ENCODE measurements at places on chromosomes 4 and X. TPM values are rescaled to one million over a fixed set of nuclear protein-coding genes. Genes with fewer than 3 reads are reported as not detected.

The MCF2 gene
- total RNA-seq = 0.27 TPM

The TCEAL8 gene
- 125 TPM for total RNA-seq

The TAF7L gene
- 0.38 TPM for total RNA-seq

The TBC1D19 gene
- 24.7 TPM for total RNA-seq

The CLNK gene
- total RNA-seq = 0.07 TPM

The PARM1 gene
- 0.21 TPM for total RNA-seq

The GPM6B gene
- total RNA-seq = 147 TPM

The TEC gene
- 0.17 TPM for total RNA-seq

The ELOVL6 gene
- 39.6 TPM for total RNA-seq

The LARP1B gene
- 41.6 TPM for total RNA-seq

The SLBP gene
- 76.9 TPM for total RNA-seq

The ZFYVE28 gene
- 3.9 TPM for total RNA-seq

The PF4V1 gene
- not detected for total RNA-seq

The GCNA gene
- total RNA-seq = 2.5 TPM

The QRFPR gene
- total RNA-seq = 0.21 TPM

The MAGEA6 gene
- not detected for total RNA-seq

The SPP1 gene
- not detected for total RNA-seq

The SCML2 gene
- total RNA-seq = 1.1 TPM

The GPC3 gene
- total RNA-seq = 0.26 TPM

The FAM241A gene
- total RNA-seq = 0.50 TPM

The HPGDS gene
- total RNA-seq = 0.41 TPM

All from motor neuron (in vitro differentiated cells).